ENCODE measurements at places on chromosomes 7 and 10.

- DNase-seq: peak; percentile 16
Observed at GRCh38 chr7:47474937-47475879, 106.7 kb downstream of the TNS3 start.

DNA sequence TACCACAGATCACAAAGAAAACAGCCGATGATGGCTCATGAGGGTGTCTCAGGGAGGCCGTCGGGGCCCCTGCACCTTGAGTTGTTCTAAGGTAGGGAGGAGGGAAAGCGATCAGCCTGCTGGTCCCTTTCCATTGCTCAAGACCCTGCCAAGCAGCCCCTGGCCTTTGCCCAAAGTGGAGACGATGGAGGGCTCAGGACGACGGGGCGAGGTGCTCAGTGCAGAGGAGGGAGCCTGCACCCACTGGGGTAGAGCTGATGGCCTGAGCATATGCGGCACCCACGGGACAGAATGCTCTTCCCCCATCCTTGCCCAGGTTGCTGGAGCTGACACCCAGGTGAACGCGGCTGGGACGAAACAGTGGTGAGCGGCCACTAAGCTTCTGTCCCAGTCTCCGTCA is 58.3 kb upstream of the FAM20C start:
- no peak for DNase-seq

GRCh38 chr7:101877882-101878591 is 60.6 kb downstream of the CUX1 start:
- DNase-seq: no peak

GRCh38 chr7:954330-955238 is at the start of gene ADAP1:
ADAP1 (minus strand) TSS chr7:954680; CDS start chr7:954477, 203 bp downstream.
- DNase-seq: no peak

DNA sequence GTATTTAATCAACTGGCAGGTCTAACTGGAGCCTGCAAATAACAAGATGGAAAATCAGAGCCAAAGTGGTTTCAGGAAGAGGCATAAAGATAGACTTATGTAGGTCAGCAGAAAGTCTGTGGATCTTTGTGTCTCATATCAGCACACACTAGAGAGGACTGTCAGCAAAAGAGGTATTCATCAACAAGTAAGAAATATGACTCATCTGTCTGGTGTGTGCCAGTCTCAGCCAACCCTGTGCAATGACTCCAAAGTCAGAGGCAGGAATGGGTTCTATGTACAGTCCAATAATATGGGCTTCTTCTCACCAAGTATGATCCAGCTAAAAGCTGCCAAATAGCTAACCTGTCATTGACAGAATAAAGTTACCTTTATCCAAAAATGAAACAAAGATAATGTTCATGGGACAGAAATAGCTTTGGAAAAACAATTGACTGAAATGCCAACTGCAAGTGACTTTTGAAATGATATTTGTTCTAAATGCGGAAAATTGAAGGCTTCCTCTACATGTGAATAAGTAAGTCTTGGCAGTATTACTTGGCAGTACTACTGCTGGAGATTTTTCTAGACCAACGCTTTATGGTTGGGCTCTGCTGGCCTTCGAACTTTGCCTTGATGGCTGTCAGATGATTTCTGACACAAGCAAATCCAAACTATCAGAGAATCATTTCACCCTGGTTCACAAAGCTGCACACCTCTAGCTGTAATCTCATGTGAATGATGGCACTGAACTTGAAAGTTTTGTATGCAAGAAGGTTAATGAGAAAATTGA is 272.3 kb upstream of the SEMA3C start:
- DNase-seq: no peak

DNA sequence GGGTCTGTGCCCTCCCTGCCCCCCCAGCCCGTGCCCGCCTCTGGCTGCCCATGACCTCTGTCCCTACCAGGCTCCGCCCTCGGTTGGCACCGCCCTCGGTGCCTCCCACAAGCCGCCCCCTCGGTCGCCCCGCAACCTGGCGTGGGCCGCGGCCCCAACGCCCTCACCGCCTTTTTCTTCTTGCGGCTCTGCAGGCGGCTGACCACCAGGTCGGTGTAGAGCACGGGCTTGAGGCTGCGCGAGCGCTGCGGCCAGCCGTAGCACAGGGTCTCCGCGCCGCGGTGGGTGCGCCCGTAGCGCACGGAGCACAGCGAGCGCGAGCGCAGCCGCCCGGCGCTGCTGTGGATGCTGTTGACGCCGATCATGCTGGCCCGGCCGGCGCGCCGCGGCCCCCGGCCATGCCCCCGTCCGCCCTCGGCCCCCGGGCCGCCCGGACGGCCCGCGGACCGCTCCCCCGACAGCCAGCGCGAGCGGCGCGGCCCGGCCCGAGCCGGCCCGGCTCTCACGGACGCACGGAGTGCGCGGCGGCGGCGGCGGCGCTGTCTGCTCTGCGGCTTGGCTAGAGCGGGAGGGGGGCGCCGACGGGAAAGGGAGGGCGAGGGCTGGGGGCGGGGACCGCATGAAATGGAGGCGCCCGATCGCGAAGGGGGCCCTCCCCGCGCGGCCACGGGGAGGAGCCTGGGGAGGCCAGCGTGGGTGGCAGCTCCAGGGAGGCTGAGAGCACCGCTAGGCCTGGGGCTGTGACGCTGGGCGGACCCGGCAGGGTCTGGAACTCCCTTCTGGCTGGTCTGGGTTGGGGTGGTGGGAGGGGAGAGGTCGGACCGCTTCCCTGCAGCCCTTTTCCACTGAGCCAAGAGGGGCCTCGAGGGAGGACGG is 9.6 kb downstream of the PSD start:
- no peak for DNase-seq

DNA sequence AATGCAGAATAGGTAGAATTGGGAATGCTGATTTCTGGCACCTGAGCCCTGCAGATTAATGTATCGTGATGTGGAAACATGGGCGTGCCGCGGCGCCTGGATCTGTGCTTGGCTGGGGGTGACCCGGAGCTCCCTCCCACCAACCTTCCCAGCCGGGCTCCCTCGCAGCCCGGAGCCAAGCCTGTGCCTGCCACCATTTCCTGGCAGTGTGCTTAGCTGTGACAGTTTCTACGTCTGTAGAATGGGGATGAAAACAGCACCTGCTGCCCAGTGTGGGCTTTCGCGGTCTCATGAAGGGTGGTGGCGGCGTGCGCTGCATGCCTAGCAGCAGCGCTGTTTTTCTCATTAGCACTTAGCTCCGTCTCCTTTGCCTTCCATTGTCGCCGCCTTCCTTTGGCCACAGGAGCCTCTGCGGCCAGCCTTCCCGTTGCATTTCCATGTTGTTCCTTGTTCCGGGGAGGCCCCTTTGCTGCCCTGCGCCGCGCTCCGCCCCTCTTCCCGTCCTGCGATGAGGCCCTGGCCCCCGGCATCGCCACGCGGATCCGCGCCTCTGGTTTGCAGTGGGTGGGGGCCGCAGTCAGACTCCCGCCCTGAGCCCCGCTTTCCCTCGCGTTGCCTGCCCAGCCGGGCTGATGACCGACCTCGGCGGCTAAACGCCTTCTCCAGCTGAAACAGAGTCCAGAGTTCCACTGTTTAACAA is 84.2 kb downstream of the CUL1 start:
- no peak for DNase-seq
